ENCODE measurements at places on chromosomes 4 and X.

GRCh38 chr4:110216129-110216528 lies 17.7 kb upstream of the ELOVL6 start:
- DNase-seq = no peak

GRCh38 chrX:13747836-13748235 lies 13.3 kb downstream of the OFD1 start:
- no peak for DNase-seq

DNA sequence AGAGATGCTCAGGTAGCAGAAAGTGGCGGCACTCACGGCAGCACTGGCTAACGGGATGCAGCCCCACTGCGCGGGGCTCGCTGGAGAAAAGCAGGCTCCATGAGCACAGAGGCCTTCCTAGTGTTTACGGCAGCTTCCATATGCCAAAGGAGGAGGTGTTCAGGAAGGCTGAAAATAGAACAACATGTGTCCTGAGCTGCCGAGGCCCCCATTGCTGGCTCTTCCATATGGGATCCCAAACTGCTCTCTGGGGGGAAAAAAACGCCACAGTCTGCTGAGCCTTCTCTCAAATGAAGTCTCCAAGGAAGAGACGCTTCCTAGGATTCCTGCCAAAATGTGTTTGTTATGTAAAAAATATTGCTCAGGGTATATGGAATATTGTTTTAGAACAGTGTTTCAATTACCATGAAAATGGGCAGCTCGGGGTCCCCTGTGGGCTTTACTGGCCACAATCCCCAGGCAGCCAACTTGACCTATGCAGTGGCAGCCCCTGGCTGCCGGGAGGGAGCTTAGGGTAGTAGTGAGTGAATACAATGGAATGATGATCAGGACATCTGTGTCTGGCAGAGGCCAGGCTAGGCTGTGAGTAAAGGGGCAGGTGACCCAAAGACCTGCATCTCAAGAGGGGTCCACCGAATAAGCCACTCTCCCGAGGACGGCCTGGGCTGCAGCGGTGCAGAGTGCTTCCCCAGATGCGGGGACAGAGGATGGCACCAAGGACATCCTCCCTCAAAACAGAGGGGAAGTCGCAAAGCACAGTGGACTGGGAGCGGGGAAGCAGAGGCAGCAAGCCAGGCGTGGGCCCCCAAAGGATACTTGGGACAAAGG lies 170.1 kb downstream of the AFAP1 start:
- no peak for DNase-seq

- DNase-seq = no peak
Measured at GRCh38 chrX:33968611-33969010, 163.5 kb downstream of the FAM47A start.

- DNase-seq = no peak
Measured at GRCh38 chrX:129626026-129626425, 28.7 kb downstream of the APLN start.

GRCh38 chr4:74391890-74392475 lies 27.0 kb downstream of the EREG start:
- DNase-seq = no peak

DNA sequence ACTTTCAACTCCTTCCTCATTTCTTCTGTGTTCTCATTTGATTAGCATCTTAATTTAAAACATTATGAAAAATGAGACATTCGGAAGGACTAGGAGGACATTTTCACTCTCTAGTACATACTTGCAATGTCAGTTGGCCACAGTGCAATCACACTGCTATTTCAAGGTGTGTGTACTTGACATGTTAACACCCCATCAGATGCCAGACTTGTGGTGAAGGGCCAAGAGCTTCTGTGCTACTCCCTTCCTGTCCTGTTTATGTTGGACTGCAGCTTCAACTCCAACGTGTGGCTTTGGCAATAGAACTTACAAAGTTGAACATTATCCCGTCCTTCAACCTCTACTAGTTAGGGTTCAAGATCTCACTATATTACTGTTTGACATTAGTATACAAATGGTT lies 221.0 kb downstream of the PALLD start:
- DNase-seq = no peak

DNA sequence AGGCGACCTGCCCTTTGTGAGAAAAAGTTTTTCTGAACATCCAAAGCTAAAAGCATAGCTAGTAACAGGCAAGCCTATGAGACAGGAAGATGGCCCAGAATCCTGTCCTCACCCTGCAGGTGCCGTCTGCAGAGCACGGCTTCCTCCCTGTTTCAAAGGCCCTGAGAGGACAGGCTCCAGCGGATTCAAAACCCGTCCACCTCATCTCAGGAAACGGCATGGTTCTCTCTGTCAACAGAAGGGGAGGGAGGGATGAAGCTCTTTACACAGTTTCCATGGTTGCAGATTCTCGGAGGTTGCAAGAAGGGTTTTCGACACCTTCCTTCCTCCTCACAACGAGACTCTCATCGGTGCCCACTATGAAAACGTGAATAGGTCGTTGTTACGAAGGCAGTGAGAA lies 8.3 kb downstream of the PPP2R3B start:
- no peak for DNase-seq

DNA sequence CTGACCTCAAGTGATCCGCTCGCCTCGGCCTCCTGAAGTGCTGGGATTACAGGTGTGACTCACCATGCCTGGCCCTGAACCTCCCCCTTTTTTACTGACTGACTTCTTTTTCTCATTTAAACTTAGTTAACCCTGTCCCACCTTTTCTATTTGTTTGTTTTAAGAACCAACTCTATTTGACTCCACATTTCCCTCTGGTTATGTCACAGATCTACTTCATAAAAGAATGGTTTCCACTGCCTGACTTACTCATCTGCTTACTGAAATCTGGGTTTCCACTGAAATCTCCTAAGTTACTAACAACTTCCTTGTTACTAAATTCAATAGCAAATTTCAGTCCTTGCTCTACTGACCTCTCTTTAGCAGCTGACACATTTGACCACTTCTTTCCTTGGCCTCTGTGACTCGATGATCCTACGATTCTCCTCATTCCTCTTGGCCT lies 28.0 kb upstream of the NSUN7 start:
- no peak for DNase-seq

DNA sequence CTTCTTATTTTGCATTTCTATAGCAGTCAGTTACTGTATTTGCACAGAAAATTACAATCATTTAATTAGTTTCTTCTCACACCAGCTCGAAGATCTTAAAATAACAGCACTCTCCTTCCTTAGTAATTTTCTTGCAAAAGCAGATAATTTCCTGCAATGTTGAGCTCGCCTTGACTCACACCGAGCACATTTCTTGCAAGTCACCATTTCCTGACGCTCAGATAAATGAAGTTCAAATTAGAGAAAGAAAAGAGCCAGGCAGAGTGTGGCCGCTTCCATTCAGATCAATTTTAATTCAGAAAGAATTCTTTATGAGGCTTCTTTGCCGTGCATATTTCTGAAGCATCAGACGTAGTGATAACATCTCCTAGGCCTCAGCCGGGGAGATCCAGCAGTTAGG lies 10.1 kb downstream of the SORCS2 start:
- no peak for DNase-seq

- DNase-seq = no peak
Measured at GRCh38 chr4:113564493-113564892, 197.0 kb downstream of the CAMK2D start.

Measured in GM13977 (cell line).